Activated CD8-positive, alpha-beta T cell treated with anti-CD3 and anti-CD28 coated beads, Interleukin-2, amount 10 ng/mL, durations not matched to agents 7 days and 5 days (primary cell): ENCODE measurements at places on chromosomes 4 and X. TPM values are rescaled to one million over a fixed set of nuclear protein-coding genes. Genes with fewer than 3 reads are reported as not detected.

DNA sequence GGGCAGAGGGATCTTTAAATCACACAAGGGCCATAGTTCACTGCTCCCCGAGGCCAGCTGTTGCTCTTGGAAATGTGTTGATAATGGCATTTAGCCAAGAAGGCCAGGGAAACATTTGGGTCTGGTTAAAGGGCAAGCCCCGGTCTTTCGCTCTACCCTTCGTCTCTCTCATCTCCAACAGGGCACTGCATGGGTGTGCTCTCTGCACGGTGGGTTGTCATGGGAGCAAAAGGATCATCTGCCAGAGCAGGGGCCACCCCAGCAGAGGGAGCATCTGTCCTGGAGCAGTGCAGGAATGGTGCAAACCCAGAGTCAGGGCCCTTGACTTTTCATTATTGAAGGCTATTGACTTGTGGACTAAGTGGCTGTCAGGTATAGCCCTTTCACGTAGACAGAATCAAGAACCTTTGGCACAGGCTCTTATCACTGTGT lies 22.7 kb upstream of the PGRMC2 start:
- H3K36me3 ChIP-seq: no peaks in the 10 kb centered on the region

GRCh38 chrX:31893525-31893924 lies 821.7 kb upstream of the FTHL17 start:
- DNase-seq: no peak
- no peaks in the 10 kb centered on the region for H3K27me3 ChIP-seq
- H3K36me3 ChIP-seq: no peaks in the 10 kb centered on the region
- H3K4me3 ChIP-seq: no peak overlapping the region

DNA sequence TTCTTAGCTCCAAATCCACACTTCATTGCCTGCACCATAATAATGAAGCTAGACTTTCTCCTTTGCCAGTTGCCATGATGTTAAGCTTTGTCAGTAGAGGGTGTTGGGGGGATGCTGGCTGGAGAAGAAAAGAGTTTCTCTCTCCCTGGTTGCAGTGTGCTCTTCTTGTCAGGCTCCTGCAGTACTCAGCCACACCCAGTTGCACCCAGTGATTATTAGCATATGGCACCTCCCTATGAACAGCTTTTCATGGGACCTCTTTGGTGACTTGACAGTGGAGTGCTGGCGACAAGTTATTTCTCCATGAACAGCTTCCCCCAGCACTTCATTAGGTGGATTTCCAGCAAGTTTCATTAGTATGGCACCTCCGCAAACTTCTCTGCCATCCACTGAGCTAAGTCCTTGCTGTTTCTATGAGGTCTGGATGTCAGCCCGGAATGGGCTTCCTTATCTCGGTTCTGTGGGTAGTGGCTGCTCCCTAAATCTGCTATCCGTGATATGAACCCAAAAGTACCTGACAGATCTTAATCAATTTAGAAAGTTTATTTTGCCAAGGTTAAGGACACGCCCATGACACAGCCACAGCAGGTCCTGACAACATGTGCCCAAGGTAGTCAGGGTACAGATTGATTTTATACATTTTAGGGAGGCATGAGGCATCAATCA lies 18.8 kb upstream of the OTUD4 start:
- peaks cover 19% of the 10 kb centered on the region for H3K27me3 ChIP-seq
- no peak overlapping the region for H3K27ac ChIP-seq
- H3K4me3 ChIP-seq: no peak overlapping the region
- DNase-seq: no peak
- no peaks in the 10 kb centered on the region for H3K4me1 ChIP-seq

GRCh38 chr4:97942951-97943350 lies 200.3 kb downstream of the STPG2 start:
- DNase-seq: no peak
- no peaks in the 10 kb centered on the region for H3K4me1 ChIP-seq
- no peaks in the 10 kb centered on the region for H3K27me3 ChIP-seq
- H3K27ac ChIP-seq: no peak overlapping the region
- no peaks in the 10 kb centered on the region for H3K36me3 ChIP-seq
- H3K4me3 ChIP-seq: no peak overlapping the region

- peaks cover 64% of the 10 kb centered on the region for H3K36me3 ChIP-seq
- H3K27ac ChIP-seq: no peak overlapping the region
- H3K27me3 ChIP-seq: no peaks in the 10 kb centered on the region
- H3K4me3 ChIP-seq: no peak overlapping the region
- peaks cover 92% of the 10 kb centered on the region for H3K4me1 ChIP-seq
- no peak for DNase-seq
Measured at GRCh38 chr4:102531462-102531861, 30.3 kb downstream of the NFKB1 start.

DNA sequence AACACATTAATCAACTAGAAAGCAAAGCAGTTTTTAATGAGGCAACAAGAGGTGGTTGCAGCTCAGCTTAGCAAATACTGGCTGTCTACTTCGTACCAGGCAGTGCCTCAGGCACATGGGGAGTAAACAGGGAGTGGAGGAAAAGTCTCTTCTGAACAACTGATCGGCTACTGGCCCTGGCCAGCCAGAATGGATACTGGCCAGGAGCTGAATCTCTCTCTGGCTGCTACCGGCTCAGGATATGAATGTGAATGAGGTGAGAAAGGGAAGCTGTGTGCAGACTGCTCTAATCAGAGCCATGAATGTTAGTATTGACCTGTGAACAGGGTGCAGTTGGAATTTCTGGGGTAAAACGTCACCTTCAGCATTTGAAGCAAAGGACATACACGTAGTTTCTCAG lies 77.3 kb downstream of the STK32B start:
- H3K36me3 ChIP-seq: no peaks in the 10 kb centered on the region
- H3K27ac ChIP-seq: no peak overlapping the region
- H3K27me3 ChIP-seq: no peaks in the 10 kb centered on the region
- no peak overlapping the region for H3K4me3 ChIP-seq
- DNase-seq: no peak

- no peaks in the 10 kb centered on the region for H3K27me3 ChIP-seq
- no peak overlapping the region for H3K4me3 ChIP-seq
- DNase-seq: no peak
- H3K36me3 ChIP-seq: no peaks in the 10 kb centered on the region
- H3K4me1 ChIP-seq: peaks cover 4% of the 10 kb centered on the region
- H3K27ac ChIP-seq: no peak overlapping the region
Measured at GRCh38 chr4:73703320-73703719, 37.0 kb upstream of the CXCL8 start.

- peaks cover 14% of the 10 kb centered on the region for H3K36me3 ChIP-seq
- no peak overlapping the region for H3K4me3 ChIP-seq
- H3K27ac ChIP-seq: no peak overlapping the region
- no peaks in the 10 kb centered on the region for H3K27me3 ChIP-seq
- peaks cover 28% of the 10 kb centered on the region for H3K4me1 ChIP-seq
Measured at GRCh38 chrX:77960567-77960966, 8.9 kb downstream of the PGAM4 start.

- peak within 1 kb of the TSS; percentile 9 for H3K27ac ChIP-seq
- H3K36me3 ChIP-seq: no peaks in the 10 kb centered on the region
- H3K4me1 ChIP-seq: peaks cover 15% of the 10 kb centered on the region
- H3K4me3 ChIP-seq: peak within 1 kb of the TSS; percentile 71
Measured at GRCh38 chr4:154743683-154744340, at the start of gene LRAT. TSS of gene LRAT (plus strand) at chr4:154744000. CDS start at chr4:154744327, 327 bp downstream.

The ARHGAP6 gene
- total RNA-seq: not detected

The HMX1 gene
- total RNA-seq: not detected

The HMGB3 gene
- total RNA-seq: 53.3 TPM

The HGFAC gene
- not detected for total RNA-seq

The RNF150 gene
- not detected for total RNA-seq

The RASL11B gene
- 0.13 TPM for total RNA-seq

The VCX2 gene
- total RNA-seq: not detected

The GC gene
- total RNA-seq: not detected
